ENCODE measurements at places on chromosomes 7 and 10.

DNA sequence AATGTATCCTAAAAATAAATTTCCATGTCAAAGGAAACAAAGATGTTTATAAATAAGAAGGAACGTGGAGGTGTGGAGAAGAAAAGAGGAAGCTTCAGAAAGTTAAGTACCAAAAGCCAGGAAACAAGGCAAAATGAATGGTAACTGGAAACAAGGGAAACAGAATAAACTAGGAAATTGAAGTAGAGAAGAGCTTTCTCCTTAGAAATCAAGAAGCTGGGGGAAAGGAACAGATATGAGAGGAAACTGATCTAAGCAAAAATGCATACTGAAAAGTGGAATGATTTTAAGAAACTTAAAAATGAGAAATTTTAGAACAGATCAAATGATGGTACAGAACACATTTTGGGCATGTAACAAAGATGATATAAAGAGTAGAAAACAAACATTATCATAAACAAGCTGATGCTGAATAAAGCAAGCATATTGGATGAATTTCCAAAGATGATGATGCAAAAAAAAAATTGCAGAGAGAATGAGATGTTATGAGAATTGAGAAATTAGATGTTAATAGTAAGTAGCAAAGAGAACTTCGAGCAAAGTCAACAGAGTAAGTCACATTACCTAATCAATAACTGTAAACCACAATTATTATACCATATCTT lies 1.9 kb downstream of the BRAF start:
- no peak for DNase-seq

GRCh38 chr10:69801094-69801433 lies 642 bp upstream of the COL13A1 start:
- no peak for DNase-seq

DNA sequence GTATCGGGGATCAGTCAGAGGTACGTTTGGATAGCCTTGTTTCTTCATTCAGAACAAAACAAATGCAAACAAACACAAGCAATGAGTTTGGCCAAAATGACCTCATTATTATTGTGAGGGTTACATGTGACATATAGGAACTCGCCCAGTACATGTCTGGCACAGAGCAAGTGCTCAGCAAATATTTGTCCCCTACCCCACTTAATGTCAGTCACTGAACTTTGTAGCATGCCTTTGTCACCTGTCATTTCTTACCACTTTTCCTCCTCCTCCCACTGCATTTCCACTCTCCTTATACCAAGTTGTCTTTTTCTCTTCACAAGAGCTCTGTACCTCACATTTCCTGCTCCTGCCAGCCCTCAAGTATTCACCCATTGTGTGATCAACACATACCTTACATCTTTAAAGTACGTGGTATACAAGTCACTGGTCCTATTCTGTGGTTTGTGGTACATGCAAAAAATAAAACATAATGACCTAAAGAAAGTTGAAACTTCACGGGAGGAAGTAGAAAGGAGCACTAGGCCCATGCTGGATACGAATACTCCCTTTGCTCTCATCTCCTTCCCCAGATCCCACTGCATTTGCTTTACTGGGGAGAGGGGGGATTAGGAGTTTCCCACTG lies 236.0 kb downstream of the INHBA start:
- DNase-seq: no peak

- DNase-seq: no peak
These were observed 39.1 kb downstream of the LRRTM3 start for GRCh38 chr10:66964946-66965345.

DNA sequence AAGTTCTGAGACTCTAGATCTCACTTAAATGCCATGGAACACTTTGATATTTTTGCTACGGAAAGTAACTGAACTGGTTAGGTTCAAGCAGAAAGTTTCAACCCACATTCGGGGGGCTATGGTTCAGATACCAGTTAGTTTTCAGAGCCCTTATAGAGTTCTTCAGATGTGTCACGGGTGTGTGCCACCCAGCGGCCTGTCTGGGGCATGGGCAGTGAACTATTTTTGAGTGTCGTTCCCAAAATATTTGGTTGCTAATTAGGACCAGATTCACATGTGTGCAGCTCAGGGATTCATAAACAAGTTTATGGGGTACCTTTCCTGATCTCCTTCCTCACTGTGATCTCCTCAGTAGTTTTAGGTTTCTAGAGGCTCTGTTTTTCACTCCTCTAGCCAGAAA lies 271.9 kb downstream of the C7orf25 start:
- DNase-seq: no peak

GRCh38 chr7:29962035-29962434 lies 27.6 kb downstream of the SCRN1 start:
- DNase-seq: no peak

GRCh38 chr7:92404170-92404614 lies 43.1 kb upstream of the GATAD1 start:
- DNase-seq: no peak

DNA sequence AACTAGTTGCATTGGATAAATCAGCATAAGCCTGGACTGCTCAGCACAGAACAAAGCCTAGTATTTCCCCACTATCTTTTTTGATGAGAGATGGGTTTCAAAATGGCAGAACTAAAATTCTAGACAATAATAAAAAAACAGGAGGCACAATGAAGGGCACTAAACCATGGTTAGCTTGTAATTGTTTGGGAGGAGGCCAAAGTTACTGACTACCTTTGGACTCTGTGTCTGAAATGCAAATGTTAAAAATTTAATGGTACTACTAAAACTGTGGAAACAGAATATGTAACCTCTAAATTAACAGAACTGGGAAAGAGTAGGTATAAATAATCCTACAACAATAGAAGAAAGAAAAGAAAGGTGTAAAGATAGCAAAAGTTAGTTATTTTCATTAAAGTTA lies 13.0 kb downstream of the ADAM12 start:
- DNase-seq: no peak

DNA sequence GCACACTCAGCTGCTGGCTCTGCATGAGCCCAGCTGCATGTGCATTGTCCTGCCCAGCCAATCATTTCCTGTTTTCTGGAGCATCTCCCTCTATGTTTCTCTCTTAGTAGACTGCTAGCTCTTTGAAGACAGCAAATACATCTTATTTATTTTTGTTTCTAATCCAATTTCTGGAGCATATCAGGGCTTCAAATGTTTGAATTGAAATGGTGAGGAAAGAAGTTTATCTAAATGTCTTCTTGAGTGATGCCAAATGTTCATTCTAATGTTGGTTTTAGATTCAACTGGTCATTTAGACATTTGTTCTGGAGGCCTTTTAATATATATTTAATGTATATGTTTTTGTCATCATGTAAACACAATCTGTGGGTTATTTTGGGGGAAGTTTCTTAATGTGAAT lies 141.9 kb downstream of the DNAJB9 start:
- no peak for DNase-seq

- DNase-seq: no peak
These were observed 28.4 kb upstream of the ZNF273 start for GRCh38 chr7:64874562-64875250.

- no peak for DNase-seq
These were observed 41.6 kb downstream of the TEX36 start for GRCh38 chr10:125641398-125641797.

GRCh38 chr7:24384362-24385030 lies 100.5 kb downstream of the NPY start:
- DNase-seq: no peak

DNA sequence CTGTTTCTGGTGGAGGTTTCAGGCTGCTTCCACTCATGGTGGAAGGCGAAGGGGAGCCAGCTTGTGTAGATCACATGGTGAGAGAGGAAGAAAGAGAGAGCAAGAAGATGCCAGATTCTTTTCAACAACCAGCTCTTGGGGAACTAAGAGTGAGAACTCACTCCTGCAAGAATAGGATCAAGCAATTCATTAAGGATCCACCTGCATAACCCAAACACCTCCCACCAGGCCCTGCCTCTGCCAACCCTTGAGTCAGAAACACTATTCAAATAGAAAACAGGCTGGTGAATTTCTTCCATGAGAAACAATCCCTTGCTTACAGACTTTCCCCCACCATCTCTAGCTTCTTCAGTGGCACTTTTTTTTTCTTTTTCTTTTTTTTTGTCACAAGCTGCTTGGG lies 317.2 kb downstream of the GPR158 start:
- no peak for DNase-seq

GRCh38 chr10:4066581-4067390 lies 281.8 kb upstream of the KLF6 start:
- DNase-seq: no peak

DNA sequence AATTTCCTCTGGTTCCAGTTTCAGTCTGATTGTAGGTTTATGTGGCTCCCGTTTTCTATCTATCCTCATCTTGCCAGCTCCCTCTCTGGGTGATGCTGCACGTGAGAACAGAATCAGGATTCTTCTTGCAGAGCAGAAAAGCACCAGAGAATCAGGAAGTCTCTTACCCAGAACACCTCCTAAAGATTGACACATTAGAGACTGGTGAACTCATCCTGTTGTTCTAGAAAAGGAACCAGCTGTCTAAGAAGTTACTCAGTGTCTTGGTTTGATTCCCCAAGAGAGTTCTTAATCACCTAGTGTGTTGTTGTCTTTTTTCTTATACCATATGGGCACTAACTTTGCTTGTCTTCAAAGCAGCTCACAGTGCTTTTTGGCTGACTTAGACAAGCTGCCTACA lies 152.4 kb downstream of the DGKI start:
- DNase-seq: no peak

GRCh38 chr7:24704311-24704710 lies 53.0 kb downstream of the GSDME start:
- DNase-seq: peak; percentile 39
